Astrocyte (in vitro differentiated cells and primary cell): ENCODE measurements at places on chromosomes 7 and 10. TPM values are rescaled to one million over a fixed set of nuclear protein-coding genes. Genes with fewer than 3 reads are reported as not detected.

OR2A25 gene
- total RNA-seq = not detected in 2 replicates

AOAH gene
- not detected in 2 replicates for total RNA-seq

LRRTM3 gene
- 0.09 TPM in 1 of 2 replicates, not detected in the other for total RNA-seq

WEE2 gene
- total RNA-seq = not detected in 2 replicates

DNAJC30 gene
- 10.5 and 11.0 TPM in 2 replicates for total RNA-seq

PDE6C gene
- not detected in 2 replicates for total RNA-seq

LRIT2 gene
- not detected in 2 replicates for total RNA-seq

CCDC3 gene
- total RNA-seq = 25.8 and 52.1 TPM in 2 replicates

PAX2 gene
- 0.23 and 0.60 TPM in 2 replicates for total RNA-seq

CYP2W1 gene
- not detected in 2 replicates for total RNA-seq

CYP3A7 gene
- not detected in 2 replicates for total RNA-seq

SERPINE1 gene
- total RNA-seq = 1,303 and 1,496 TPM in 2 replicates

GRCh38 chr10:98489561-98490481 is 43.1 kb upstream of the HPS1 start:
- H3K4me1 ChIP-seq = peaks cover 10% of the 10 kb centered on the region
- H3K36me3 ChIP-seq = no peaks in the 10 kb centered on the region
- H3K27ac ChIP-seq = no peak overlapping the region
- H3K27me3 ChIP-seq = no peaks in the 10 kb centered on the region

- no peaks in the 10 kb centered on the region for H3K36me3 ChIP-seq
- no peak overlapping the region for H3K27ac ChIP-seq
- H3K4me3 ChIP-seq = no peak overlapping the region
- DNase-seq = no peak
- H3K4me1 ChIP-seq = no peaks in the 10 kb centered on the region
Observed at GRCh38 chr7:102236592-102237287, 49.9 kb upstream of the SH2B2 start.

DNA sequence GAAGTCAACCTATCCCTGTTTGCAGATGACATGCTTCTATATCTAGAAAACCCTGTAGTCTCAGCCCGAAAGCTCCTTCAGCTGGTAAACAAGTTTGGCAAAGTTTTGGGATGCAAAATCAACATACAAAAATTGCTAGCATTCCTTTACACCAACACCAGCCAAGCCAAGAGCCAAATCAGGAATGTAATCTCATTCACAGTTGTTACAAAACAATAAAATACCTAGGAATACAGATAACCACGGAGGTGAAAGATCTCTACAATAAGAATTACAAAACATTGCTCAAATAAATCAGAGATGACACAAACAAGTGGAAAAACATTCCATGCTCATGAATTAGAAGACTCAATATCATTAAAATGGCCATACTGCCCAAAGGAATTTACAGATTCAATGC is 50.4 kb upstream of the ZNF365 start:
- H3K36me3 ChIP-seq = no peaks in the 10 kb centered on the region
- no peak overlapping the region for H3K4me3 ChIP-seq
- H3K4me1 ChIP-seq = no peaks in the 10 kb centered on the region
- DNase-seq = peak; percentile 49
- H3K27me3 ChIP-seq = no peaks in the 10 kb centered on the region
- no peak overlapping the region for H3K27ac ChIP-seq

DNA sequence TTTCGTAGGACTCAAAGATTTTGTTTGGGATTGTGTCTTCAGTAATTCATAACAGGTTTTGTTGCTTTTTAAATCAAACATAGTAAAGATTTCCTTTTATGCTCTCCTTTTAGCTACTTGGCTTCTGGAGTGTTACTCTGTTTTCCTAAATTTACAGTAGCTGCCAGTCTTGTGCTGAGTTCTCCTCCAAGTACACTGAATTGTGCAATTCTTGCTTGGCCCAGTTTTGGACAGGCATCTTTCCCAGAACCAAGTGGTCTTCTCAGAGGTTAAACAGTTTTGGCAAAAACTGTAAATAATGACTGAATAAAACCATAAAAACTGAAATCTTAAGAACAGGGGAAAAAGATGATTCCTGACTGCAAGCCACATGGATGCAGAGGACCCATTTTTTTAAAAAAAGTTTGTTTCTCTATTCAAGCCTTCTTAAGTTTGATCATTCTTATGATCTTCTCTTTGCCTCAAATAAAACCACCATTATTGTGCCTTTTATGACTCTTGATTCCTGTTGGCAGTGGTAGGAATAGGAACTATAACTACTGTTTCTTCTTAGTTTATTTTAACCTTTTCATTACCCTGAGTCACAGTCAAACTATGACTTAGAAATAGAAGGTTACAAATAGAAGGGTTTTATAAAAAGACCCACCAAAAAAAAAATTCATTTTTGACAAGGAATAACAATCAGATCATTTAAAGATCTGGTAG is 88.0 kb downstream of the MDFIC start:
- peak; percentile 36 for DNase-seq
- no peak overlapping the region for H3K27ac ChIP-seq
- no peaks in the 10 kb centered on the region for H3K36me3 ChIP-seq
- H3K4me1 ChIP-seq = peaks cover 6% of the 10 kb centered on the region
- no peaks in the 10 kb centered on the region for H3K27me3 ChIP-seq
- H3K4me3 ChIP-seq = no peak overlapping the region

GRCh38 chr7:266851-267840 is 22.8 kb upstream of the FOXL3 start:
- H3K27me3 ChIP-seq = no peaks in the 10 kb centered on the region
- H3K4me3 ChIP-seq = no peak overlapping the region
- no peaks in the 10 kb centered on the region for H3K36me3 ChIP-seq
- no peaks in the 10 kb centered on the region for H3K4me1 ChIP-seq
- H3K27ac ChIP-seq = no peak overlapping the region

- peak; percentile 17 for DNase-seq
- H3K36me3 ChIP-seq = no peaks in the 10 kb centered on the region
- no peak overlapping the region for H3K4me3 ChIP-seq
- H3K27ac ChIP-seq = no peak overlapping the region
- H3K27me3 ChIP-seq = no peaks in the 10 kb centered on the region
Observed at GRCh38 chr7:115475761-115476385, 554.0 kb downstream of the MDFIC start.

GRCh38 chr7:43475983-43476382 is 106.9 kb upstream of the STK17A start:
- H3K4me1 ChIP-seq = no peaks in the 10 kb centered on the region
- H3K27me3 ChIP-seq = no peaks in the 10 kb centered on the region
- no peak overlapping the region for H3K27ac ChIP-seq
- no peak overlapping the region for H3K4me3 ChIP-seq
- DNase-seq = no peak
- H3K36me3 ChIP-seq = no peaks in the 10 kb centered on the region

DNA sequence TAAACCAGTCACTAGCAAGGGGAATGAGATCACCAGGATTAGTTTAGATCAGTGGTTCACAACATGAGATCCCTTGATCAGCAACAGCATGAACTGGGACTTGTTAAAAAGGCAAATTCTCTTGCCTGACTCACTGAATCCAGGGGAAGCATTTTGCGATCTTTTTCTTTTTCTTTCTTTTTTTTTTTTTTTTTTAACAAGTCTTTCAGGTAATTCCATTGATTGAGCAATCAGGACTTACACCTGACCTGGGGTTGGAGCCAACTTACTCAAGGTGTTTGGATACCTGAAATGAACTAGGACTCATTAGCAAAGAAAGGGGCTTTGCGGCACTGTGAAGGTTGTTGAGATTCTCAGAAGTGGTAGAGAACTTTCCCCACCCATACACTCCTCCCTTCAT is 47.1 kb upstream of the PRR15 start:
- DNase-seq = no peak
- peaks cover 5% of the 10 kb centered on the region for H3K27me3 ChIP-seq
- no peak overlapping the region for H3K27ac ChIP-seq

GRCh38 chr10:28556142-28556541 is 23.2 kb downstream of the WAC start:
- DNase-seq = no peak
- no peak overlapping the region for H3K4me3 ChIP-seq
- H3K27ac ChIP-seq = no peak overlapping the region
- H3K27me3 ChIP-seq = no peaks in the 10 kb centered on the region
- H3K4me1 ChIP-seq = peaks cover 5% of the 10 kb centered on the region

DNA sequence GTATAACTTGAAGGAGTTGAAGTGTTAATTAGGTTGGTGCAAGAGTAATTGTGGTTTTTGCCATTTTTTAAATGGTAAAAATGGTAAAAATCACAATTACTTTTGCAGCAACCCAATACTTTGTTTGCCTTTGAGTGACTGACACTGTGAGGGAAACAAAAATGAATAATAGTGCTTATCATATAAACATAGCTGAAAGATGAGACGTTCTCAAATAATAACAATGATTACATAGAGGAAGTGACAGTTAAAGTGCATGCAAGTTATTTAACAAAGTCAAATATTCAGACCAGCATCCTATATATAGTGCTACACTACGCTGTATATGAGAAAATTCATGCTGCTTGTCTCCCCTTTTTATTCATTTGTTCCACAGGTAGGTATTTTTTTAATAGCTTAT is 4.7 kb upstream of the HBP1 start:
- no peaks in the 10 kb centered on the region for H3K36me3 ChIP-seq
- H3K4me3 ChIP-seq = no peak overlapping the region
- H3K4me1 ChIP-seq = peaks cover 2% of the 10 kb centered on the region
- no peaks in the 10 kb centered on the region for H3K27me3 ChIP-seq
- no peak for DNase-seq
- no peak overlapping the region for H3K27ac ChIP-seq

- H3K4me3 ChIP-seq = no peak overlapping the region
- no peaks in the 10 kb centered on the region for H3K4me1 ChIP-seq
- no peaks in the 10 kb centered on the region for H3K27me3 ChIP-seq
- no peak overlapping the region for H3K27ac ChIP-seq
Observed at GRCh38 chr10:78850644-78851435, 217.9 kb upstream of the ZMIZ1 start.

DNA sequence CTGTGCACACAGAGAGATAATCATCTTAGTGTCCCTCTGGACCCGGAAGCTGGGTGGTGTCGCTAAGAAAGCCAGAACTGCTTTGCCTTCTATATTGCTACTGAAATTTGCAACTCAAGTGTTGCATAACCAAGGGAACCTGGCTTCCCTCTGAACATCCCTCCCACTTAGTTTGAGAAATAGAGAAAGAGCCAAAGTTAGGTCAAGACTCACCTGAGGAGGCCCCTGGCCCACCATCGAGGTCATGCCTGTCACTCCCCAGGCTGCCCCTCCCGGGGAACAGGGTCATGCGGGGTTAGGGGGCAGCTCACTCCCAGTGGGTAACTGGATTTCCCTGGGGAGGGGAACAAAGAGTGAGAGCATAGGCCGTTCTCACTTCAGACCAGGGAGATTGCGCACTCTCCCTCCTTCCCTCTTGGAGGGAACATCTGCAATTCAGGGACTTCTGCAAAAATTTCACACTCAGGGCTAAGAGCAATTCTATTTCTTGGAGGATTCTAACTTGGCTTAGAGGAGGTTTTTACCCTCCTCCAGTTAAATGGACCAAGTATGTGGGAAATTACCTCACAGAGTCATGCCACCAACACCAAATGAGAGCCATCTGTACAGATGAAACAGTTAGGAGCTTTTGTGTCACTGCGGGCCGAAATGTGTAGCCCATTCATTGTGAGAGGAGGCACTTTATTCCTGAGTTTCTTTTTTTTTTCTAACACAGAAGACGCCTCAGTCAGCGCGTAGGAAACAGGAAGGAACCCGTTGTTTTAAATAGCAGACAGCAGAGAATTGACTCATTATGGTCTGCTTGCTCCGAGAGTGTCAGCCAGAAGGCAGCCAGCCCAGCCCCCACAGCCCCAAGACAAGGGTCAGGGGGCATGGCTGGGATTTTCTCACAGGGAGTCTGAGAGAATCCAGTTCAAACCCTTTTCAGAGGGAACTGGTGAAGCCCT is 221.3 kb downstream of the ARHGAP12 start:
- H3K27me3 ChIP-seq = no peaks in the 10 kb centered on the region
- H3K4me3 ChIP-seq = peak overlapping the region; percentile 18
- DNase-seq = peak; percentile 74
- H3K27ac ChIP-seq = peak overlapping the region; percentile 71
- peaks cover 23% of the 10 kb centered on the region for H3K4me1 ChIP-seq

GRCh38 chr10:112809736-112810135 is 140.3 kb upstream of the TCF7L2 start:
- H3K4me1 ChIP-seq = peaks cover 14% of the 10 kb centered on the region
- H3K27me3 ChIP-seq = no peaks in the 10 kb centered on the region
- DNase-seq = no peak

DNA sequence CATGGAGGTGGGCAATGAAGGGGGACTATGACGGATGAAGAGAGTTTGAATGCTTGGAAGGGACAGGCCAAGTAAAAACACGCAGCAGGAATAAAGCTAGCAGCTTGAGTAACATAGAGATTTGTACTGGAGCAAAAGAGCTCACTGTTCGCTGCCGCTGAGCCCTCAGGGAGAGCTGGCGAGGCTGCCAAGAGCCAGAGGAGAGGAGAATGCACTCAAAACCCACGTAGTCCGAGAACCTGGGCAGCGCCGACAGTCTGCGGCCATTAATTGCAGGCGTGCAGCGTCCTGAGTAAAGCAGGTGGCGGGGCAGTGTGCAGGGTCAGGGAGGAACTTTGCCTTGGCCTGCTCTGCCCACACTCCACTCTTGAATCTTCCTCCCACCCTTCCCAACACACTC is 68.2 kb downstream of the SLC37A3 start:
- H3K27ac ChIP-seq = no peak overlapping the region
- DNase-seq = no peak
- H3K4me3 ChIP-seq = no peak overlapping the region
- no peaks in the 10 kb centered on the region for H3K27me3 ChIP-seq

DNA sequence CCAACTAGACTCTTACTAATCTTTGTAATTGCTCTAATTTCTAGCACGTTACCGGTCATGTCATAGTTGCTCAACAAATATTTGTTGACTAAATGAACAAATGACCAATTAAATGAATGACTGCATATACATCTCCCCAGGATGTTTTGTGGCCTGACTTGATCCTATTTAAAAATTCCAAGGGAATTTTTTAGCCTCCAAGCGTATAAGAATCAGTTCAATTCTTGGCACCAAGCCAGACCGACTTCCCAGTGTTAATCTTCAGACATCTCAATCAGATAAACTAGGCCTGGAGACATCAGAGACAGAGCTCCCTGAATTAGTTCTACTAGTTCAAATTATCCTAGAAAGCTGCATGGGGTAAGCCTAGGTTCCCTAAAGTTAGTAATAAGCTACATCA is 96.0 kb downstream of the GSAP start:
- no peaks in the 10 kb centered on the region for H3K4me1 ChIP-seq
- H3K36me3 ChIP-seq = no peaks in the 10 kb centered on the region
- DNase-seq = no peak
- H3K27ac ChIP-seq = no peak overlapping the region

GRCh38 chr7:29598613-29599012 is 35.0 kb downstream of the PRR15 start:
- DNase-seq = no peak
- H3K36me3 ChIP-seq = no peaks in the 10 kb centered on the region

- H3K4me1 ChIP-seq = no peaks in the 10 kb centered on the region
- no peak for DNase-seq
- H3K4me3 ChIP-seq = no peak overlapping the region
- H3K27me3 ChIP-seq = no peaks in the 10 kb centered on the region
- H3K27ac ChIP-seq = no peak overlapping the region
- H3K36me3 ChIP-seq = no peaks in the 10 kb centered on the region
Observed at GRCh38 chr10:128274938-128275337, 148.7 kb upstream of the MKI67 start.

GRCh38 chr7:96521068-96521894 is 188.4 kb downstream of the SEM1 start:
- no peak for DNase-seq
- no peaks in the 10 kb centered on the region for H3K36me3 ChIP-seq
- no peak overlapping the region for H3K4me3 ChIP-seq
- H3K27me3 ChIP-seq = no peaks in the 10 kb centered on the region
